ENCODE measurements at places on chromosomes 12 and 14.

GRCh38 chr14:100889641-100890040 lies 13.9 kb downstream of the RTL1 start:
- no peak for DNase-seq

GRCh38 chr14:65357113-65357512 lies 55.4 kb upstream of the FUT8 start:
- DNase-seq, result no peak

DNA sequence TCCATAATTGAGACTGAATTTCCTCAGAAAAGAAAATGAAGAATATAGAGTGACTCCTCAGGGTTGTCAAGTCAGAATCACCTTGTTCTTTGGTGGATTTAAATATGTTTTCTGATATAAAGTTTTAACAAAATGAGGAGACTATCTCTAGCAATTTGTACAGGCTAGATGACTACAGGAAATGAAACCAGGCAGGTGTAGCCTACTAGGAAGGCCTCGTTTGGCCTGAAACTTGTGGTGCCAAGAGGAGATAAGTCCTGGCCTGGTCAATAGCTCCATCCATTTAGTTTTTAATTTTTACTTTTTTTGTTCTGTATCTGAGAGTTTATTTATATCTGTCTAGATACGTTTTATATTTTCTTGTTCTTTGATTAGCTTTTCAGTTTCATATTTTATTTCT lies 41.5 kb downstream of the SNAPC1 start:
- no peak for DNase-seq

- DNase-seq, result no peak
Observed at GRCh38 chr12:128449146-128449894, 182.3 kb downstream of the TMEM132C start.

- no peak for DNase-seq
Observed at GRCh38 chr14:44895716-44896115, 66.0 kb downstream of the KLHL28 start.

DNA sequence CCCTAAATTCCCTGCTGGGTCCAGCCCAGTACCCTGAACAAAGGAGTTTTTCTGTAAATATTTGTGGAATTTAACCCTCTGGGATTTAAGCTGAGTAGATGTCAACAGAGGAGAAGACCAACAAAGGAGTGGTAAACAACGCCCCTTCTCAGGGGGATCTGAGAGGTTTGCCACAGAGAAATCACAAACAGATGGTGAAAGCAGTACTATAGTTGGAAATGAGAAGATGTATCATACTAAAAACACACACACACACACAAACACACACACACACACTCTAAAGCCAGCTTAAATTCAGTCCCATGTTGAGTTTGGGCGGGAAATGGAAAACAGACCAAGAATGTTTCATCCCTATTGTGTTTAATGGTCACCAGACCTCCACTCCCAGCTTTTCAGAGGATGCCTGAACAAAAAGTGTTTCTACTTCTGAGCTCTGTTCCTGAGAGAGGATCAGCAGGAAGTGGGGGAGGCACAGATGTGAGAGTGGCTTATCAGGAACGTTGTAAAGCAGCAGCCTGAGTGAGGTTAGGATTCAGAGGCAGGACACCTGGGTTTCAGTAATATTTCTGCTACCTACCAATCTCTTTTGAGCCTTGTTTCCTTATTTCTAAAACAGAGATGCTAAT lies 3.2 kb downstream of the BIN2 start:
- DNase-seq, result peak; percentile 92

DNA sequence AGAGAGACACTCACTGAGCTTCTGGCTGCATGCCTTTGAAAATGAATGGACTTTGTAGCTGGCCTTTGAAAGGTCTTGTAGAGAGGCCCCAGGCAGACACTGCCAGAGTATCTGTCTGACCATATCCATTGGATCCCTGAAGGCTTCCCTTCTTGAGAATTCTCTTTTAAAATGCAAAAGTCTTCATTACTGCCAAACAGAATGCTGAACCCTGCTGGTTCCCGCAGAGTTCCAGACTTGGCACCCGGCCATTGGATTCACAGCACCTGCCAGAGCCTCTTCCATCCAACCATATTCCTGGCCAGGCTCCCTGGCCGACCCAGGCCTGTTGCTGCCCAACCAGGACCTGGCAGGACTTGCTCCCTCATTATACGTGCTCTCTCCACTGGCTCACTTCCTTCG lies 182.5 kb downstream of the GXYLT1 start:
- DNase-seq, result no peak

- DNase-seq, result no peak
Observed at GRCh38 chr12:120381752-120382419, 12.9 kb upstream of the MSI1 start.

- peak; percentile 88 for DNase-seq
Observed at GRCh38 chr14:106372870-106373652, 846.7 kb downstream of the TMEM121 start.

GRCh38 chr12:56688846-56689109 lies 694 bp upstream of the PTGES3 start:
- DNase-seq, result no peak

- DNase-seq, result no peak
Observed at GRCh38 chr12:9361879-9362326, 153.7 kb upstream of the PZP start.

- DNase-seq, result no peak
Observed at GRCh38 chr12:68406134-68406576, 74.0 kb upstream of the MDM1 start.

- DNase-seq, result no peak
Observed at GRCh38 chr12:76402259-76402658, 54.0 kb upstream of the BBS10 start.

- DNase-seq, result no peak
Observed at GRCh38 chr14:86574051-86574777, 1044.3 kb downstream of the FLRT2 start.

GRCh38 chr14:106228541-106229158 lies 702.3 kb downstream of the TMEM121 start:
- DNase-seq, result no peak

All from Jurkat, Clone E6-1 (cell line).